IMR-90 (cell line): ENCODE measurements at places on chromosomes 4 and X.
A peak's percentile ranks its signal among the peaks of the same experiment; 100 is the strongest.

DNA sequence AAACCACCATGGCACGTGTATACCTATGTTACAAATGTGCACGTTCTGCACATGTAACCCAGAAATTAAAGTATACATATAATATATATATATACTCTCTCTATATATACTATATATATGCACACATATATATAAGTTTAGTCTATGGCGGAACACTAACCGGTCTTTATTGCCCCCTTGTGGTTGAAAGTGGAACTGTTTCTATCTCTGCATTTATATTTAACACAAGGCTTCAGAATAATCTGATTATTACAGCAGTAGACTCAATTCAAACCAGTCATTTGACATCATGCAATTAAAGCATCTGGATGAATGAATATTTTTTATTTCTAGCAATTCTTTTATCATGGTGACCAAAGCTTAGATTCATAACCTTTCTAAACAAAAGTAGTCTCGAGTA is 14.6 kb downstream of the RAB9B start:
- DNase-seq, result peak; percentile 42

DNA sequence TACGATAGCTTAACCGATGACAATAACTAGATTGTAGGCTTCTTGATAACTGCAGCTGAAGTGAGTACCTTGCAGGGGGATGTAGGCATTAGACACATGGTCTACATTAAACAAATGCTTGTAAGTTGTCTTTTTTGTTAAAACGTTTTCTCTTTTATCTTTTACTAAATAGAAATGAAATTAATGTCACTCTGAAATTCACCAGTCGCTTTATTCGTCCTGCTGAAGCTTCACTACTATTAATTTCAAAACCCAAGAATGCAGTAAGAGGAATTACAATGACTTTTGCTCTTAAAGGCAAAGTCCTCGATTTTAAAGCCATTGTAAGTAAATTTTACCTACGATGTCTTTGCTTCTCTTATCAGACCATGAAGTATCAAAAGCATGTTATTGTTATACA is 239.7 kb downstream of the CFAP47 start:
- DNase-seq, result no peak

DNA sequence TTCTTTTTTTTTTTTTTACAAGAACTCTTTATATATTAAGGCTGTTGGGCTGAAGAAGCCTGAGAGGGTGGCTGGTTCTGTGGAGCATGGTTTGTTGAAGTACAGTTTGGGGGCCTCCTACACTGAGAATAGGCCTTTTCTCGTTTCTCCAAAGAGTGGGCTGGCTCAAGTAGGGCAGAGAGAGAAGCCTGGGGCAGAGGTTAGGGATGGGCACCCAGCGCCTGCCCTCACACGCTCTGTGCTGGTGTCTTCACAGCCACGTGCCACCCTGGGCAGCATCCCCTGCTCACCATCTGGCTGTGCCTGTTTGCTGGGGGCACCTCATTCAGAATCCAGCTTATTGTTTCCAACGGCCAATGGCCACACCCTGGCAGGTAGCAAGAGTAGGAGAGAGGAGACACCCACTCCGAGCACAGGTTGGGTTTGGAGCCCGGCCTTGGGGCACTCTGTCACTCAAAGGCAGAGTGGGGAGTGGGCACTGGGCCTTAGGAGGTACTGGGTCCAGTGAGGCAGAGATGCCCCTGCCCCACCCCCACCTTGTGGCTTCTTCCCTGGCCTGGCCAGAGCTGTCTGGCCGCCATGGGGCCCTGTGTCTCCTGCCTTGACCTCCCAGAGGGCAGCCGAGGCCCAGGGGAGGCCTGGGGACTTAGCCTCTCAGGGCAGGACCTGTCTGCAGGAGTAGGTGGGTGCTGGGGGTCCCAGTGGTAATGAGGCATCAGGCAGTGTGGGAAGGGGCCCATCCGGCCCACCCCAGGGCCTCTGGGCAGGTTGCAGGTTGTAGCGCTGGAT is 2.9 kb downstream of the MSANTD1 start:
- no peak for DNase-seq

GRCh38 chr4:182163180-182163579 is 80.0 kb upstream of the TENM3 start:
- no peak for DNase-seq
